ENCODE measurements at places on chromosomes 4 and X.

GRCh38 chrX:128992107-128992971 lies 531.0 kb downstream of the SMARCA1 start:
- no peak for DNase-seq

DNA sequence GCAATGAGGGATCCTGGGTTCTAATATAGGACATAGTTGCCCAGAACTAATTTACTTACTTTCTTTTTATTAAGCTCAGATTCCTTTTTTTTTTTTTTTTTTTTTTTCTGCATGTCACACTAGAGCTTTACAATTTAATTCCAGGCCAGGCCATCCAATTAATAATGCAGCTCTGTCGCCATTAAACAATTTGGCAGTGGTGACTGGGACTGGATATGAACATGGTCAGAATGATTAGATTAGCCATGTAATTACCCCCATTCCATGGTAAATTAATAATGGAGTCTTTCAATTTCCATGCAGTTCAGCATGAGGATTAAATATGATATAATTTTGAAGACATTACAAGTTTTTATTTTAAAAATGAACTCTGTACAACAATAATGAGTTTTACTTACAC lies 226.9 kb upstream of the ANXA3 start:
- DNase-seq = no peak

DNA sequence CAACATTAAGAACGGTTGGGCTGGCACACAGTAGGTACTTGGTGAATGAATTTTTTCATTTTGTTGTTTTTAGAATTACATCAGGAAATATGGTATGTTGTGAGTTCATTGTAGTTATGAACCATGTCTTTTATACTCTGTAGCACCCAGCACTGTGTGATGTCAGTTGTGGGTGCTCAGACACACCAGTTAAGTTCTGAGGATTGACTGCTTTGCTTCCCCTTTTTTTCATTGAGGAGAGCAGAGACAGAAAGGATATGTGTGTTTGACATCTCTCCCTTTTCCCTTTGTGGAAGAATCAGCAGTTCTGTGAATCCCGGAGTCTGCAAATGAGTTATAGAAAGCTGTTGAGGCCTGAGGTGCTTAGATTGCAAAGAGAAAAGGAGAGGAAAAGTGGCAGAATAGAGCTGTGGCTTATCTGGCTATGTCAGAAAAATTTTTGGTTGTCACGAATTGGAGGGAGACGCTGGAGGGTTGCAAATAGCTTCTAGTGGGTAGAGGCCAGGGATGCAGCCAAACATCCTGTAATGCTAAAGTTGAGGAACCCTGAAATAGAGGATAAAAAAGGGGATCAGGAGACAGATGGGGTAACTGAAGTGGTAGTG lies 13.1 kb downstream of the SMAD1 start:
- DNase-seq = no peak

GRCh38 chrX:131264665-131265064 lies 24.4 kb downstream of the IGSF1 start:
- no peak for DNase-seq

DNA sequence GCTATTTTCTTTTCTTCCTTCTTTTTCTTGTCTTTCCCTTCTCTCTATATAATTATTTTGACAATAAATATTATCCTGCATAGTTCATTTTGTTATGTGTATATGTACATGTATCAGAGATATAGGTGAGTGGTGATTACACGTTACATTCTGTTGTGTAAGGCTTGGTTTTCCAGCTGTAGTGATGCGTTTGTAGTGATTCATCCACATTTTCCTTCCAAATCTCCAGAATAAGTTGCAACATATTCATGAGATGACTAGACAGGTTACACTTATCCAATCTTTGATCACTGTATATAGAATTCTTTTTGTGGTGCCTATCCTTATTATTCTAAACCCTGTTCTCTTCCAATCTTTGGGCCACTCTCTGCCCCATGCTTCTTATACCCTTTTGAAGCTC lies 540.2 kb downstream of the GBA3 start:
- no peak for DNase-seq

DNA sequence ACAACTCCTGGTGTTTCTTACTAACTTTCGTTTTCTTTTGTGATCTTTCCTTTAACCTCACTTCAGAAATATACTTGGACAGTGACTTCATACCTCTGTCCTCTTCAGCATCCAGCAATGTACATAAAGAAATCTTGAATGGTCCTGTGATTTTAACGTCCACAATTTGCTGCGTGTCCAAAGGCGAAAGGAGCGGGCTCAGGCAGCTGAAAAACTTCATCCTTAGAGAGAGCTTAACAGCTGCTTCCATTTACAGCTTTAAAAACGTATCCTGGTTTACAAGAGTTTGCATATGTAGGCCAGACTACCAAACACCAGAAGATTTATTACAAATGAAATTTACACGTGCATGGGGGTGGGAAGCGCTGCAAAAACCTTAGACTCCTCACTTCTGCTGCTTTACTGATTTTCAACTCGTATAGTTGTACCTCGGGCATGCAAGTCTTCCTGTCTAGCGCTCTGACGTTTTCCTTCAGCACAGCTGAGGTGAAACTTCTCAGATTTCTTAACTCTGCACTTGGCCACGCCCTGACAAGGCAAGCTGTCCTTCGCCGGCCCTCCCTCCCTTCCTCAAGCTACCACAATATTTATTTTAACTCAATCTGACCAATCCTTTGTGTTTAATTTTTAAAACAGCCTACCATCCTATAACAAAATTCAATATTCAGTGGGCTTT lies 406.4 kb downstream of the FAM47A start:
- DNase-seq = peak; percentile 31

DNA sequence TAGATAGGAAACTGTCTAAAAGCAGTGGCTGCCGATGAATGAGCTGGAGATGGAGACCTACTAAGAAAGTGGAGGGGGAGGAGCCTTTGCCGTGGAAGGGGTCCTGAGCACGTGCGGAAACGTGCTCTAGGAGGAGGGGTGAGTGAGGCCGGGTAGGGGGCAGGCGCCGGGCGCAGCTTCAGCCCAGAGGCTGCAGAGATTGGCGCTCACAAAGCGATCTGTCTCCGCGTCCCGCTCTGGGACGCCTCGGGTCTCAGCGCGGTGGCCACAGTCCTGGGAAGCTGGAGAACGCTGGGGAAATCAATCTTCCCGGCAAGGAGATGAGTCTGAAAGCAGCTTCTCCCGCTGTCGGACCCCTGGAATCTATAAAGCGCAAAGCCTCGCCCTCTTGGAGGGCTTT lies 444 bp upstream of the ARHGAP6 start:
- DNase-seq = peak; percentile 15

DNA sequence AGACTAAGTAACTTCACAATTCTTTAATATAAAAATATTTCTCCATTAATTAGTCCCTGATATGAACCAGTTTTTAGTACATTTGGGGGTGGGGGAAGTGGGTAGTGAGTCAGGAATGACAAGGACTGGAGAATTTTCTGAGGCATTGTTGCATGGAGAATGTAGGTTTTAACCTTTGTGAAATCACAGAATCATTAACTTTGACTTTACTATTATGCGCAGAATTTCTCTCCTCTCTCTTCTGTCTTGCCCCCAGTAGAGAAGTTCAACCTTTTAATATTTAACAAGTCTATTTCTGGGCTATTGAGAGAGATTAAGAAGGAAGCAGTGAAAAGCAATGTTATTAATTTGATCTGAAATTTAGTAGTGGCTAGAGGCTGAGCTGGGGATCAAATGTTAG lies 597.0 kb downstream of the PCDH18 start:
- no peak for DNase-seq

DNA sequence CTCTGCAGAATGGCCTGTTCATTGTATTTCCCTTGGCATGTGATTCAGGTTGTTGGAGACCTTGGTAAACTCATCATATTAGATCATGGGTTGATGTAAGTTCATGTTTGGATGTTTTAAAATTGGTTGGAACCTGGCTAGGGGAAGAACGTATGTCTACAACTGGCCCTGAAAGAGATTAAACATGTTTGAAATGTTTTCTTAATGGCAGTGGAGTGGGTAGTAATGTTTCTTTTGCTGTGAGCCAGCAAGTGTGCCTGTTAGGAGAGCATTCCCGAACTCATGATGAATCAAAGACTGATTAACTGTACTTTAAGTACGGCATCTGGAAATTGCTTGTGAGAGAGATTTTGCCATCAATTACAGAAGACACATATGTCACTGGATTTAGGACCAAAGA lies 44.5 kb upstream of the SLC4A4 start:
- peak; percentile 40 for DNase-seq

- no peak for DNase-seq
These were observed 90.8 kb upstream of the TSPAN5 start for GRCh38 chr4:98749206-98749605.

GRCh38 chrX:85107407-85107806 lies 103.7 kb downstream of the APOOL start:
- DNase-seq = no peak

DNA sequence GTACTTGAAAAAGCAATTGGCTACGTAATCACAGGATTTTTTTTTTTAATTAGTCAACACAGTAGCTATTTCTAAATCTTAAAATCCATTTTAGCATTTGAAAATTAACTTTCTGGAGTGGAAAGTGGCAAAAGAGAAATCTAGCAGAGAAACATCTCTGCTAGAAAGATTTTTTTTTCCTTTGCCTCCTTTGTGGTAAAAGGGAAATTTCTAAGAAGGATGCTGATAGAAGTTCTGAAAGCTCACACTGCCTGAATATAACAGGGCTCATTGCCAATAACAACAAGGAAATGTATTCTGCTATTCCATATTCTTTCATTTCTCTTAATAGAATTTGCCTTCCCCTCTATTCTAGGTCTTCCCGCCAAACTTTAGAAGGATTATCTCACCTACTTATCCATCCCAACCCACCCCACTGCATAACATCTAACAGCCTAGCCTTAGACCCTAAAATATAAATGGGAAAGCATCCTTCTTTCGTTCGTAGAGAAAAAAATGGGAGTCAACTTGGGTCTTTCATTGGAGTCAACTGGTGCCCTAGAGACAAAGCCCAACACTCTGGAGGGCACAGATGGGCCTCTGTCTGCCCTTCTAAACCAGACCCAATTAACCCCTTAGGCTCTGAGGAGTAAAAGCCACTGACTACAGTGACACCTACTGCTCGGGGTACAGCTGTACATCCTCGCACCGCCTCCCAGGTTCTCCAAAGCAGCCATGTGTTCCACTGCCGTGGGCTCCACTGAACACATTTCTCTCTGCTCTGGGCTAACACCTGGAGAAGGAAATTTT lies 103.9 kb downstream of the MAML3 start:
- DNase-seq = peak; percentile 64

DNA sequence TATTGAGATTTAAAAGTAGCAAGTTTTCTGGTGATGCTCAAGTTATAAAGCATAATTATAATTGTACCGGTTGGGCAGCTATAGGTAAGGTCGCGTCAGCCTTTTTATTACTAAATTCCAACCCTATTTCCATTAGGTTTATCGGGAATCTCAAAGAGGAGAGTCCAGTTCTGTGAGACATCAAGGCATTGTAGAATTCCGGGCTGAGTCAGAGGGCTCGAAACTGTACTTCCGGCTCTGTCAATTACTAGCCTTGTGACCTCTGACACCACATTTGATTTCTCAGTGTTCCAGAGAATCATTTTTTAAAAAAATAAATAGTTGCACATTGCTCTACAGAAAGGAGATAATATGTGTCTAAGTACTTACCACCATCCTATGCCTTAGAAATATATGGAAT lies 4.3 kb downstream of the IL1RAPL1 start:
- DNase-seq = no peak

GRCh38 chr4:41339812-41340809 lies 83.4 kb downstream of the UCHL1 start:
- peak; percentile 54 for DNase-seq

- DNase-seq = peak; percentile 31
These were observed 350.1 kb downstream of the AR start for GRCh38 chrX:67893931-67894330.

- DNase-seq = peak; percentile 92
These were observed 626 bp upstream of the CEP135 start for GRCh38 chr4:55947912-55948725.

DNA sequence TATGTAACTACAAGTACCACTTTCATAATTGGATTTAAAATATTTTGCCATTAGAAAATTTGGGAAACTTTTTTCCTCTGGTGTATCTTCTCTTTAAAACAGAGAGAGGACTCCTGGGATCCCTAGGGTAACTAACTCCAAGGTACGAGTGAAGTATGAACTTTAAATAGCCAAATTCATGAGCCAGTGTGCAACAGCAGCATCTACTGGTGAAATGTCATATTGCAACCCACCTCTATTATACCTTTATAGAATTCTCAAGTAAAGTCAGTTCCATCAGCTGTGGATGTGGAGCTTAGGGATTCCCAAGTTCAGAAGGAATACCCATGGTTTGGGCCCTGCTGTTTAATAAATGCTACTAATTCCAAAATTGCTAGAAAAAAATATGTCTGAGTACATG lies 282.7 kb upstream of the TAPT1 start:
- DNase-seq = no peak

DNA sequence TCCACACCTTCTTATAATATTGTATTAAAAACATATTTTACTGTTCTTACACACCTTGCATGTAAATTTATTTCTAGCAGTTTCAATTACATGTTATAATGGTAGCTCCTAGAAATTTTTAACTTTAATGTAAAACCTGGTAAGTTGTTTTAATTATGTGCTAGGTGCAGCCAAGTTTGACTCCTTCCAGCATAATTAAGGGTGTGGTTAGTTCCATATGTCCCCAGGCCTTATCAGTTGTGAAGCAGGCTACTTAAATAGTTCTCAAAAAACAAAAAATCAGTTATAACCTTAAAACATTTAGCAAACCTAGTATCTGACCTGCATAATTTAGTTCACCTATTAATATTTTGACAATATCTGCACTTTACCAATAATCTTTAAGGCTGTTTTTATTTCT lies 26.9 kb upstream of the PASD1 start:
- DNase-seq = no peak

- DNase-seq = no peak
These were observed 81.5 kb downstream of the FTHL17 start for GRCh38 chrX:30990361-30990760.

GRCh38 chr4:53780736-53781400 lies 189.6 kb upstream of the LNX1 start:
- DNase-seq = no peak

DNA sequence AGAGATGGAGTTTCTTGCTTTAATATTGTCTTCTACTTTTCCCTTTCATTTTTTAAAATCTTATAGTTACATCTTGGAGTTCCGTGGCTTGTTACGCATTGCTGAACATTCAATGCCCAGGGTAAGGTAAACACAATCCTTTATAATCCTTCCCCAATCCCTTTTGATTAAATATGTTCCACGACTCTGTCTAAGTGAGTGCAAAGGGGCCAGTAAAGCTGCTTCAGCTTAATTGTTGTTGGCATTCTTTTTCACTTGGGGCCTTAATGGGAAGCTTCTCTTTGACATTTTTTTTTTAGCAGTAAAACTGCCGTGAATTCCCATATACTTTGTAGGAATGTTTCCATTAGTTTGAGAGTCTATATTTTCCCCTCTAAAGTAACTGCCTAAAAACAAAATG lies 1028.1 kb downstream of the C4orf33 start:
- no peak for DNase-seq

- DNase-seq = peak; percentile 2
These were observed 684.6 kb downstream of the ARAP2 start for GRCh38 chr4:35559559-35560365.

GRCh38 chr4:175770555-175770954 lies 41.5 kb downstream of the GPM6A start:
- no peak for DNase-seq

- peak; percentile 24 for DNase-seq
These were observed 754.8 kb downstream of the RAB28 start for GRCh38 chr4:12729384-12729783.
